ENCODE measurements at places on chromosomes 12 and 14. TPM values are rescaled to one million over a fixed set of nuclear protein-coding genes. Genes with fewer than 3 reads are reported as not detected.

NOXRED1 gene
- 0.50 TPM for total RNA-seq

RDH5 gene
- total RNA-seq, result 9.2 TPM

FAM186B gene
- 0.19 TPM for total RNA-seq

DNA sequence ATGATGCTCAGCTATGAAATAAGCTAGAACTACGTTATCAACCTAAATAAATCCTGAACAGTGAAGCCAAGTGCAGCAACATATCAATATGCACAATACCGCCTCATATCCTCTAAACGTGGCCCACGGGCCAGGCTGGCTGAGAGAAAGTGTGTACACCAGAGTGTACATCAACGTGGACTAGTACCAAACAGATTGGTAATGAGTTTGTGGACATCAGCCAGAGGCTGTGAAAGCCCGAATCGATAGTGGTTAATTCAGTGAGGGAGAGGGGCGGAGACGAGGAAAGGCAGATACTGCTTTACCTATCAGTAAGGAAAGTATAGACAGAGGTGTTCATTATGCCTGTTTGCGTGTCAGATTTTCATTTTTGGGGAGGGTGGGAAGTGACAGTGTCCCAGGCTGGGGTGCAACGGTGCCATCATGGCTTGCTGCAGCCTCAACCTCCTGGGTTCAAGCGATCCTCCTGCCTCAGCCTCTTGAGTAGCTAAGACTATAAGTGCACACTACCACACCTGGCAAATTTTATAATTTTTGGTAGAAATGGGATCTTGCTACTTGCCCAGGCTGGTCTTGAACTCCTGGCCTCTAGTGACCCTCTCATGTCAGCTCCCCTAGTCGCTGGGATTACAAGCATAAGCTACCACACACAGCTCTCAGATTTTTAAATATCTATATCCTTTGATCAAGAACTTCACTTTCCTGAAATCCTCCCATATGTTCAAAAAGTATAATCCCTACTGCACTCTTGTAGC, 50.1 kb downstream of the ANAPC7 start:
- H3K4me1 ChIP-seq, result no peaks in the 10 kb centered on the region
- no peaks in the 10 kb centered on the region for H3K27me3 ChIP-seq
- peaks cover 3% of the 10 kb centered on the region for H3K36me3 ChIP-seq

DNA sequence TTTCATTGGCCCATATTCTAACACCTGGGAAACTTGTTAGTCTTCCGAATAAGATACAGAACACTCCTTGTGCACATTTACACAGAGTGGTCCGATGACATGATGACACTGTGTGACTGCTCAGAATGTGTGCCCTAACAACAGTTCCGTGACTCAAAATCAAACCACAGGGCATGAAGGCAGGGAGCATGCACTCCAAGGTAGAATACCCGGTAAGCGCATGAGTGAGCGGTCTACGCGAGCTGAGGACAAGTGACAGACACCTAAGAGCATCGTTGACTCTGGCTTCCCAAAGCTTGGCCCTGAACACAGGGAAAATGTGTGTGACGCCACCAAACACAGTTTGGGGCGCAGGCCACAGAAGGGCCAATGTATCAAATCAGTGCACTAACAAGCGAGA, 18.6 kb downstream of the CLIP1 start:
- no peak overlapping the region for H3K4me3 ChIP-seq
- peaks cover 47% of the 10 kb centered on the region for H3K4me1 ChIP-seq
- DNase-seq, result no peak
- H3K27me3 ChIP-seq, result no peaks in the 10 kb centered on the region
- H3K36me3 ChIP-seq, result no peaks in the 10 kb centered on the region

DNA sequence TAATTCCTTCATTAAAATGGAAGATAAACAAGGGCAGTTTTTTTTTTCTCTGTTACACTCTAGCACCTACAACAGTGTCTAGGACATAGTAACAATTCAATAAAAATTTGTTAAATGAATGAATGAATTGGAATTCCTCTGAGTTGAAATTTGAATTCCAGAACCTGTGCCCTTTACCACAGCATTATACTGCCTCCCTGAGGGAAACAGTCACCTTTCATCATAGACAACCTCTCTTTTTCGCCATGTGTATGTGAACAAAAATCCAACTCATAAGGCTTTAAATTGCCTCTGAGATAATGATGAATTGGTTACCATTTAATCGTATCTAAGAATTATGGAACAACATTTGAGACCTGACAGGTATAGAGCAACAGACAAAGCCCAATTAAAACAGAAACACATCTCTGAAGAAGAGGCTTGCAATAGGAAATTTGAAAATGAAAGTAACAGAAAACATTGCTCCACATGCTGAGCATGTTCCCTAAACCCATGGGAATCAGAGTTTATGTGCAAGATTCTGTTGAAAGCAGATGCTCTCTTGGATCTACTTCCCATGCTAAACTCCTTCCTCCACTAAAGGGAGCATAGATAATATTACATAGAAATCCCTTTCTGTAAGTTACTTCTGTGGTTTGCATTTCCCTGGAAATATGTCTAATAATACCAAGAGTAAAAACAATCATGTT, 657.8 kb downstream of the GALC start:
- DNase-seq, result no peak
- H3K4me1 ChIP-seq, result no peaks in the 10 kb centered on the region
- no peaks in the 10 kb centered on the region for H3K27me3 ChIP-seq
- H3K36me3 ChIP-seq, result no peaks in the 10 kb centered on the region

DNA sequence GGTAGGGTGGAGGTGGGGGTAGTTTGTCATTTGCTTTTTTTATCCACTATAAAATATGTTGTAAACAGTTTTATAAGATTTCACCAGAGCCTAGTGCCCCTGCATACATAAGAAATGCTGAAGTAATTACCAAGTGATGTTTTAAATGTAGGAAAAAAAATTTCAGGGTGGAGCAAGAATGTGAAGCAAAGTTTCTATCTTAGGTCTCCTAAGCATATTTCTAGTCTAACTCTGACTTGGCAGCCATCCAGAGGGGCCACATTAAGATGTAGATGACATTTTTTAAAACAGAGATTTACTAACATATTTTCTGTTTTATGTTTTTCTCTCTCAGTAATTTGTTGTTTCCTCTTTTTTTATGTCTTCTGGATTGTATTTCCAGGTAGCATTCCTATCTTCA, 15.8 kb upstream of the KRAS start:
- H3K36me3 ChIP-seq, result no peaks in the 10 kb centered on the region
- no peak for DNase-seq
- no peak overlapping the region for H3K4me3 ChIP-seq

- H3K4me3 ChIP-seq, result no peak overlapping the region
- no peak overlapping the region for H3K27ac ChIP-seq
- peaks cover 4% of the 10 kb centered on the region for H3K36me3 ChIP-seq
- no peak for DNase-seq
- no peaks in the 10 kb centered on the region for H3K4me1 ChIP-seq
- no peaks in the 10 kb centered on the region for H3K27me3 ChIP-seq
These were observed 89.1 kb downstream of the TTC7B start for GRCh38 chr14:90727082-90727481.

GRCh38 chr14:63474111-63474510, 69.1 kb downstream of the PPP2R5E start:
- H3K27me3 ChIP-seq, result no peaks in the 10 kb centered on the region
- DNase-seq, result no peak
- H3K4me1 ChIP-seq, result peaks cover 25% of the 10 kb centered on the region

- no peak overlapping the region for H3K4me3 ChIP-seq
- H3K27me3 ChIP-seq, result no peaks in the 10 kb centered on the region
- H3K36me3 ChIP-seq, result peaks cover 1% of the 10 kb centered on the region
- no peak overlapping the region for H3K27ac ChIP-seq
- no peak for DNase-seq
These were observed 1.3 kb downstream of the AP1G2 start for GRCh38 chr14:23566112-23566777.

- DNase-seq, result no peak
- peak overlapping the region; percentile 90 for H3K4me3 ChIP-seq
- peaks cover 2% of the 10 kb centered on the region for H3K36me3 ChIP-seq
- peaks cover 47% of the 10 kb centered on the region for H3K4me1 ChIP-seq
- peak overlapping the region; percentile 79 for H3K27ac ChIP-seq
These were observed 400 bp downstream of the LRP1 start for GRCh38 chr12:57128519-57129247.

DNA sequence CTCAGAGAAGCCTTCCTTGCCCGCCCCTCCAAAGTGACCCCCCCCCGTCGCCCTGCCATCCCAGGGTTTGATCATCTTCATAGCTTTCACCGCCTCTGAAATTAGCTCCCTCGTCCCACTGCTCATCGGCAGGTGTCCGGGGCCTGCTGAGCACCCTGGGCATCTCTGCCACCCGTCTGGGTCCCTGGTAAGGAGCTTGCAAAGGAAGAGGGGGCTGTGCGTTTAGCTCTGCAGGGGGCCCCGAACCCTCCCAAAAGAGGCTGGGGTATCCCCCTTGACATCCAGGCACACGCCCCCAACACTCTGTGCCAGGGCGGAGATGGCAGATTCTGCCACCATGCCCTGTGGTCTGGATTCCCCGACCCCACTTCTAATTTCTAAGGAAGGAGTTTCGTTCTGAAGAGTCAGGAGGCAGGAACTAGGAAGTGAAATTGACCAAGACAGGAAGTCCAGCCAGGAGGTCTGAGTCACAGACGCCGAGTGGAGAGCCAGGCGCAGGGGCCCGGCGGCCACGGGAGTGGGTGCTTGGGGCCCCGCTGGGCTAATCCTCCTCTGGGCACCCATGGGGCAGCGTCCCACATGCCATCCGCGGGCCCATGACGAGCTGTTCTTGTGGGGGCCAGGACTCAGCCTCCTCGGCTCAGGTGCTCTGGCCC, 95.7 kb downstream of the RFLNA start:
- peak overlapping the region; percentile 77 for H3K27ac ChIP-seq
- H3K27me3 ChIP-seq, result no peaks in the 10 kb centered on the region
- peaks cover 3% of the 10 kb centered on the region for H3K36me3 ChIP-seq
- H3K4me1 ChIP-seq, result peaks cover 30% of the 10 kb centered on the region
- no peak overlapping the region for H3K4me3 ChIP-seq

DNA sequence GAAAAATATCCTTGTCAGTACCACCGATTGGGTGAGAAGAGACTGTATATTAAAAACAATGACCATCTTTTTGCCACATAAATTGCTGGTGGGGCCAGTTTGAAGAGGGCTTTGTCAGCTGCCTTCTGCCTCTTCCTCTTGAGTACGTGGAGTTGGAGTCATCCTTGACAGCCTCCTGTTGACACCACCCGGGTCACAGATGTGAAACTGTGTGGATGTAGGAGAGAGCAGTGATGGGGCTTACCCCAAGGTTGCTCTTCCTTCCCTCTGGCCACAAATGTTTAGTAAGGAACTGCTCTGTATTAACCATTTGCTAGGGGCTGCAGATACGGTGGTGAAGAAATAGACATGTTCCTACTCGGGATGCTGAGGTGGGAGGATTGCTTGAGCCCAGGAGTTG, 12.2 kb downstream of the PTPN11 start:
- no peak overlapping the region for H3K4me3 ChIP-seq
- H3K27ac ChIP-seq, result no peak overlapping the region
- no peak for DNase-seq
- H3K4me1 ChIP-seq, result no peaks in the 10 kb centered on the region
- no peaks in the 10 kb centered on the region for H3K36me3 ChIP-seq
